Mucosa of gallbladder (tissue), 1 donor: ENCODE measurements at places on chromosomes 16 and 17. TPM values are rescaled to one million over a fixed set of nuclear protein-coding genes. Genes with fewer than 3 reads are reported as not detected.

HBZ gene
- 0.95 TPM for total RNA-seq

GRCh38 chr16:87145181-87146176, 171.7 kb downstream of the C16orf95 start:
- no peak for DNase-seq

DNA sequence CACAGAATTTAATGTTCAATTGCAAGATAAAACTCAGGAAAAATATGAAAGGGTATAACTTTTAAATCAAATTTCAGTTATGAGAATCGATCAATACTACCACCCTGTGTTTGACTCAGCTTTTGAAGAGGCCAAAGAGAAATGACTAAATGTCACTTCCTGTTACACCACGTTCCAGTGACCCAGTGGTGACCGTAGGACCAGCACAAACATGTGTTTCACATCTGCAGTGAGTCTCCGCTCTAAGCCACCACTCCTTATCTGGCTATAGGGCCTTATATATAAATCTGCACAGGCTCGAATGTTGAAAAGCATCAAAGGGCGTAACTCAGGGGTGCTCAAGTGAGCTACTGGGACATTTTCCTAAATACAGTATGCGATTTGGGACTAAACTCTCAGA, 36.1 kb downstream of the CYB5D2 start:
- no peak for DNase-seq

MINK1 gene
- total RNA-seq = 161 TPM

GRCh38 chr16:19812986-19813385, 71.7 kb downstream of the GPRC5B start:
- DNase-seq = no peak

DNA sequence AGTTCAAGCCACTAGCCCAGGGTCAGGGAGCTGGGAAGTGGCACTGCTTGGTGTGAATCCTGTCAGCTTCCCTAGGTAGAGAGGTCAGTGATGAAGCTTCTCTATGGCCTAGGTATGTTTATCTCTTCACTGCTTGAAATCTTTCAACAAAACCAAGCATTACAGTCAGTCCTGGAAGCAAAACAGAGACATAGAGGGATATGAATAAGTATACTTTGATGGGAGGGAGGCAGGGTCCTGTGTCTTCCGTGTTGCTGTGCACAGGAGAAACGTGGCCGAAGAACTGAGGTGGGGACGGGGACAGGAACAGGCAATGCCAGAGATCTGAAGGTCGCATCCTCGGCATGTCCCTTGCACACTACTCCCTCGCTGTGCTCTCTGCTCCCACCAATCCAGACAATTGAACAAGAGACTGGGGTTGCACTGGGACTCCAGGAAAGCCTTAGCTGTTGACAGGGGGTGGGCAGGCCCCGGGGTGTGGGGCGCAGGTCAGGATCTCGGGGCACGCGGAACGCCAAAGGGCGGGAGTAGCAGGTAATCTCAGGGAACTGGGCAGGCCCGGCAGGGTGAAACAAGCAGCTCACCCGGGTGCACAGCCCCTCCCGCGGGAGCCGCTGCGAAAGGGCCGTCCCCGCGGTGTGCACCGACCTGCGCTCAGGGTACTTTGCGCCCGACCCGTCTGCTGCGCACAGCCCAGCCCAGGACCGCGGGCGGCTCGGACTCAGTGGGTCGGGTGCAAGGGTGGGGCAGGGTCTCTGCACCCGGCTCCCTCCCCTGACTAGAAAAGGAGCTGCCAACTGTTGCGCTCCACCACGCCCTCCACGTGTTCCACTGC, at the start of gene MT1H:
Gene MT1H (plus strand): TSS at position 810 of the 835 bp plus-strand sequence. CDS start 71 bp downstream, outside the sequence.
- no peak for DNase-seq

DNA sequence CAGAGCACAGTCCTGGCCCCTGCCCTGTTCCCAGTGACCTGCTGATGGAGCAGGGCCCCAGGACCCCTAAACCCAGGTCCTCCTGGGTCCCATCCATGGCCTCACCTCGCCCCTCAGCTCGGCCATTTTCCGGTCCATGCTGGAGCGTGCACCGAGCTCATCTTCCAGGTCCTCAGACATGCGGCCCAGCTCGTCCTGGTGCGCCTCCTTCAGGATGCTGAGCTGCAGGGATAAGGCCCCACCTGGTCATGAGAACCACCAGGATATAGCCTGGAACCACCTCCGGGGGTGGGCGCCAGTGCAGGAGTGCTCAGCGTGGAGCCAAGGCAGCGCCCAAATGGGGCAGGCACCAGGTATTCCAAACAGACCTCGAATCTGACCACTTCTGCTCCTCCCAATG, 17.9 kb downstream of the CCDC102A start:
- no peak for DNase-seq

- peak; percentile 32 for DNase-seq
Measured at GRCh38 chr17:42901535-42902229, 1.1 kb downstream of the G6PC1 start.

CCDC200 gene
- total RNA-seq = not detected

DNA sequence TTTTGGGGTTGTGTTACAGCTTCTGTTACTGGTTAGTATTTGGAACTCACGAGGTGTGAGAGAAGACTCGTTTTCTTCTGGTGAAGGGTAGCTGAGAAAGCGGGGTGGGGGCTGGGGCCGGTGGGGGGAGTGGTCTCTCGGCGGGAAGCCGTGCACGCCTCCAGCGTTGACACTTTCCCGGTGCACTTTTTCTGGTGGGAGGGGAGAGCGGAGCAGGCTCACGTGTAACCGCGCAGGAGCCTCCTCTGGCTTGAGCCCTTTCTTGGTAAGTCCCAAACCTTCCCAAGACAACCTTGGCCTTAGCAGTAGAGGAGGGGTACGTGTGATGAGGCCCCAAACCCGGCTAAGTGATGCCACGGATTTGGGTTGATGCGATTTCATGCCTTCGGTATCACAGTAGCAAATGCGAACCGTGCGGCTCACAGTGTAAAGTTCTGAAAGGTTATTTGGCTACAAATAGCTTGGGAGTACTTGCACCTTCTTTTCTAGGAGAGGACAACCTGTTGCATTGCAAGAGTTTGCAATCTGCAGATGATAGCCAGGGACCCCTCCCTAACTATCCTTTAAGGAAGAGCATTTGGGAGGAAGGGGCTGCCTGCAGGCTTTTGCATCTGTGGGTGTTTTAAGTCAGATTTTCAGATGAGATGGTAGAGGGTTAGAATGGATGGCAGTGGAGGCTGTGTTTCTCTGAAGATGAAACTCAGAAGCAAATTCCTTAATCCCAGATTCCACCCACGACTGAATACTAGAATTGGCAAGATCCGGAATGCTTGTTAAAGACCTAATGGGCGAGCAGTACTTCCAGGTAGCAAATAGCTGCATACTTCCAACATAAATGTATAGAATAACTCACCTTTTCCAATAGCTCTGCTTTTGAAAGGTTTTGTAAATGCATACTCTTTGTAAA, 1.5 kb downstream of the HLF start:
- no peak for DNase-seq

GRCh38 chr16:90077757-90078578, 837 bp upstream of the PRDM7 start:
- DNase-seq = peak; percentile 36

DNA sequence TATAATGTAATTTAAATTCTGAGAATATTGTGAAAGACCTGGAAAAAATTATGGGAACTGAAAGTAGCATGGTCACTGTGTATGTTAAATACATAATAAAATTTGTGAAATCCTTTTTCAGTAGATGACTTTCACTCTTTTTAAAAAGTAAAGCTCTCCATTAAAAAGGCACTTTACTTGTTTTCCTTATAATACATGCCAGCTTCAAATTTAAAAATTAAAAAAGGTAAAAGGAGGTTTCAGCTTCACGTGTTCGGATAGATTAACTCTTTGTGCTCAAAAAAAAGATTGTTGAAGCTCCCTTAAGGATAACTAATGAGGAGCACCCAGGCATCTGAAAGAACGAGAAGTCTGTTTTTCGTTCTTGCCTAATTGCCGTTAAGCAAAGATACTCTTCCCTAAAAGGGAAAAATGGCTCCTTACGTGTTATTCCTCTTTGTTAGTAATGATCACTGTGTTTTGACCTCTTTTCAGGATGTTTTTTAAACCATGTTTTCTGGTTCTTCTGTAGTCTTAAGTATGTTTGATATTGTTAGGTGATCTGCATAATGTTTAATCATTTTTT, 87.8 kb downstream of the TUBD1 start:
- no peak for DNase-seq

USH1G gene
- total RNA-seq = 0.09 TPM

- DNase-seq = no peak
Measured at GRCh38 chr17:279776-280175, 72.8 kb downstream of the RPH3AL start.

DNA sequence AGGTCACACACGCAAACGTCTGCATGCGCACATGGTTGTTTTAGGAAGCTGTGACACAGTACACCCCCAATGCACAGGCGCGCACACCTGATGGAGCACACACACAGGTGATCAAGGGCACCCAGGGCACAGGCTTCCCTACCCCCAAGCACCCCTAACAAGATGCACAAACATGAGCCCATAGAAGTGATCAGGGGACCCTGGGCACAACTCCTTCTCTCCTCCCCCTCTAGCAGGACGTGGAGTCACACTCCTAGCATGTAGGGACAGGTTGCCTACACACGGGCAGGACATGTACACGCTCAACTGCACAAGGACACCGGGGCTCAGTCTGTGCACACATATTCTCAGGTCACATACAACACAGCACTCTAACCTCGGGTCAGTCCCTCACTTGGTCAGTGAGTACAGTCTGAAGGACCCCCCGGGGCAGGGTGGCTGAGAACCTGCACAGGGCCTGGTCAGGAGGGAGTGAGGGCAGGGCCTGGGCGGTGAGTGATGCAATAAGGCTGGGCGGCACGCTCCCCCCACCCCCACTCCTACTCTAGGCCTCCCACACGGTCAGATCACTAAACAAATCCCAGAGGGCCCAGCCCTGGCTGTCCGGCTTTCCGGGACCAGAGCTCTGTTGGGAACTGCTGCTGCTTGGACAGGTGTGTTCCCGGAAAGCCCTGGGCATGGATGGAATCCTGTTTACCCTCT, 751 bp upstream of the DOC2B start:
- no peak for DNase-seq

DNA sequence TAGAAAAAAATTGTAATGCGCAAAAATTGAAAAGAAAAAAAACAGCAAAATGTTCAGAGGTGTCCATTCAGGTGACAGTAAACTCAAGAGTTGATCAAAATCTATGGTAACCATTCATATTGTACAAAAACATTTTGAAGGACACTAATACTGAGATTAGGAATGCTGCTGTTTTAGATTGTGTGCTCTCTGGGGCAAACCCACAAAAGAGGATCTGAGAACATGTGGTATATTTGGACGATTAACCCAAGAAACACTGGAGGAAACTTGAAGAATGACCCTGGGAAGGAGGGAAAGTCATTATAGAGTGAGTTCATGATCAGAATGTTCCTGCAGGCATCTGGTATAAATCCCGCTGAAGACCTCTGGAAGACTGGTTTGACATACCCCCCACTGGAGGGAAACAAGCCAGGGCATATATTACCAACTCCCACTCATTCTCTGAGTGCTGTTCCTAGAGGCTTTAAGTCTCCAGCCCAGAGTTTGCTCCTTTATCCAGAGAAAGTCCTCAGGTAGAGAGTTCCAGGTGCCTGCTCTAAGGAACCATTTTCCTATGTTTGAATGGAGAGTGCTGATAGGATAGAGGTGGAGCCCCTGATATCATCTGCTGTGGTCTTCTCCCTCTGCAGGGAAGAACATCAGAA, 1.2 kb downstream of the KRTAP4-2 start:
- no peak for DNase-seq

DNA sequence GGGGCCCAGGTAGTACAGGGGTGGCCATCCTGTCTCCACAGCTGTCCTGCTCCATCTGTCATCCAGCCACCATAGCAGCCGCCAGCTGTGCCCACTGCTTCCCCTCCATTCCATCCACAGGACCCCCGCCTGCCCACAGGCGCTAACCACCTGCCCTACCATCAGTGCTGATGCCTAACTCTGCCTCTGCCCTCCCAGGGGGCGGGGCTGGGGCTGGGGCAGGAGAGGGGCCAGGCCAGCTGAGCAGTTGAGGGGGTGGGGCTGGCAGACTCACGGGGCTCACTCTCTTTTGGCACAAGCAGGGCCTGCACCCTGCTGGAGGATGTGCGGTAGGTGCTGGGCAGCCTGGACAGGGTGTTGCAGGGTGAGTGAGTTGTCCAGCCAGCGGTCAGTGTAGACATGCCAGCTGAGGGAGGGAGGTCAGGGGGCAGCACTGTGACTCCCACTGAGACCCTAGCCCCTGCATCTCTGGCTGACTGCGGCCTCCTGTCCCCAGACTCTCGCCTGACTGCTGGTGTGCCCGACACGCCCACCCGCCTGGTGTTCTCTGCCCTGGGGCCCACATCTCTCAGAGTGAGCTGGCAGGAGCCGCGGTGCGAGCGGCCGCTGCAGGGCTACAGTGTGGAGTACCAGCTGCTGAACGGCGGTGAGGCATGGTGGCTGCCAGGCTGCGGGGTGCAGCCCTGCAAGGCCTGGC, 9.6 kb downstream of the GALK1 start:
- no peak for DNase-seq

DNA sequence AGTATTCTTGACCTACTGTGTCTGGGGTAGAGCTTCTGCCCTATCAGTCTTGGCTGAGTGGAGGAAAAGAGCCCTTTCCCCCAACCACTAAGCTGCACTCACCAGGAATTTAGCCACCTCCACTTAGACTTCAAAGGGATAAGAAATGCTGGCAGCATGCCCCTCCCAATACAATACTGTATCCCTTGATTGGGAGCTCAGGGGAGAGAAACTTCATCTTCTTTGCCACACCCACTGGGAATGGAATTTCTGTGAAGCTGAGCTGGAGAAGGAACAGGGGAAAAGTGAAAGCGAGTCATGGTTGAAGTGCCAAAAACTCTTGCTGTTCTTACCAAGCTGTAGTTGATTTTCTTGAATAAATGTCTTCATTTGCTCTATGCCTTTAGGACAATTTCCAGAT, 68.8 kb downstream of the CEP112 start:
- DNase-seq = no peak

SPATA22 gene
- 0.32 TPM for total RNA-seq

- peak; percentile 63 for DNase-seq
Measured at GRCh38 chr17:73750975-73751374, 106.7 kb upstream of the SDK2 start.

DNA sequence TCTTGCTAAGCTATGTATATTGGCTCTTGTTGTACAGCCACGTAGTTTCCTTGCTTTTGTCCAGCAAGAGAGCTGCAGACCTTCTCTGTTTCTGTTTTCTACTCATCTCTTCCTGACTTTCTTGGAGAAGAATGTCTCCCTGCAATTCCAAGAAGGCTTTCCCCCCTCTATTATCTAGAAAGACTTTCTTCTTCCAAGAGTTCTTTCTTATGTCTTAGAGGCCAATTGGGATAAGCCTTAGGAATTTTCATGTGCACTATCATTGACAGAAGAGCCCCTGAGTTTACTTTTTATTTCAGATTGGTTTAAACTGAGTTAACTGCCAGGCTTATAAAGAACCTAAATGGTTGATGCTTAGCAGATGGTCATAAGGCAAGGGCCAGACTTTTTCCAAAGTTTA, 9.0 kb downstream of the CAPNS2 start:
- no peak for DNase-seq

- no peak for DNase-seq
Measured at GRCh38 chr17:70076831-70077230, 1.8 kb downstream of the KCNJ16 start.

GRCh38 chr17:7915179-7915610, 894 bp downstream of the RNF227 start:
- DNase-seq = no peak

GRCh38 chr16:81445143-81445961, 744 bp downstream of the CMIP start:
- DNase-seq = no peak
